ENCODE measurements at places on chromosomes 4 and X.

DNA sequence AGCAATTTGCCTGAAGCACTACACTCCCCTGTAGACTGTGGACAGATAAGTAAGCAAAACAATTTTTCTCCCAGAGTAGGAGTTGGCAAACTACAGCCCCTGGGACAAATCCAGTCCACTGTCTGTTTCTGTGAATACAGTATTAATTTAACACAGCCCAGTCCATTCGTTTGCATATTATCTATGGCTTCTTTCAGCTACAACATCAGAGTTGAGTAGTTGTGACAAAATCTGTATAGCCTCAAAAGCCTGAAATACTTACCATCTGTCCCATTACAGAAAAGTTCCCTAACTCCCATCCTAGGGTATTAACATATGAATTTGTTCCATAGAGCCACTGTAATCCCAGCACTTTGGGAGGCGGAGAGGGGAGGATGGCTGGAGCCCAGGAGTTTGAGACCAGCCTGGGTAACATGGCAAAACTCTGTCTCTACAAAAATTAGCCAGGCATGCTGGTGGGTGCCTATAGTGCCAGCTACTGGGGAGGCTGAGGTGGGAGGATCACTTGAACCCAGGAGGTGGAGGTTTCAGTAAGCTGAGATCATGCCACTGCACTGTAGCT is 53.0 kb downstream of the AMELX start:
- no peak for DNase-seq

DNA sequence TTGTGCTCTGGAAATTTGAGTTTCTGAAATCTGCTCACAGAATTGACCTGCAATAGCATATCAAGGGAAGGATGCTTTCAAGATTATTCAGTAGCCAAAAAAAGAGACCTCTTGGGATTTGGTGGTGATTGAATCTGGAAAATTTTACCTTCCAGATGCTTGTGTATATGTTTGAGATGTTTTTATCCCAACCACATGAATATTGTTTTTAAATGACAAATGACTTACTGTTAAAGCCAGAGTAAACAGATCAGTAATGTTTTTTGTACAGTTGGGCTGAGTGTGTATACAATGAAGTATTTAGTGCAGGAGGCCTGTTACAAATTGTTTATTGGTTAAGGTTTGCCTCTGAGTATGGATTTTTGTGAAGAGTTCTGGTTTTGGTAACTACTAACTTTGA is 126.5 kb downstream of the CBR4 start:
- DNase-seq, result no peak

DNA sequence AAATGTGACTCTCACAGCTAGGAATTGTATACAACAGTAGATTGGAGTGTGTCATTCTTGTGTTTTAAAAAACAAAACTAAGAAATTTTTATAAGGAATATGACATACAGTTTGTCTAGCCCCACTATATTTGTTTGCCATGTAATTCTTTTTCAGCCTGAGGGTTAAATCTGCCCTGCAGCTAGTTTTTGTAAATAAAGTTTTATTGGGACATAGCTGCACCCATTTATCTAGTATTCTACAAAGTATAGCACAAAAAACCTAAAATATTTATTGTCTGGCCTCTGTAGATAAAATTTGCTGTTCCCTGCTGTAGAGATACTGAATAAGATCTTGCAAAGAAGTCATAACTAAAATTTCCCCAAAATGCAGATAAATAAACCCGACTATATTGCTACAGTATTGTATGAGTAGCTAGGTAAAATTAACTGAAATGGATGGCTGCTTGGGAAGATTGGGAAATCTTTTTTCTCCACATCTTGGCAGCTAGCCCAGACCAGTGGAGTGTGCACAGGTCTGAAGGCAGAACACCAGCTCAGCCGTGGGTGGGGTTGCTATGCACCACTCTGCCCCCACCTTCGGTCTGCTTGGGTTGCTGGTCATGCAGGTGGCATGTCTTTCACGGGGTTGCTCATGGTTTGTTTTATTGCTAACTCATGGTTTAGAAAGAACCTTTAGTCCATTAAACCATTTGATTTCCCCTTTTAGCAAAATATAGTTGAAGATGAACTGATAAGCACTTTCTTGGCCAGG is 127.9 kb downstream of the KLHL8 start:
- DNase-seq, result no peak

- no peak for DNase-seq
Observed at GRCh38 chr4:133981327-133981726, 220.3 kb downstream of the PABPC4L start.

DNA sequence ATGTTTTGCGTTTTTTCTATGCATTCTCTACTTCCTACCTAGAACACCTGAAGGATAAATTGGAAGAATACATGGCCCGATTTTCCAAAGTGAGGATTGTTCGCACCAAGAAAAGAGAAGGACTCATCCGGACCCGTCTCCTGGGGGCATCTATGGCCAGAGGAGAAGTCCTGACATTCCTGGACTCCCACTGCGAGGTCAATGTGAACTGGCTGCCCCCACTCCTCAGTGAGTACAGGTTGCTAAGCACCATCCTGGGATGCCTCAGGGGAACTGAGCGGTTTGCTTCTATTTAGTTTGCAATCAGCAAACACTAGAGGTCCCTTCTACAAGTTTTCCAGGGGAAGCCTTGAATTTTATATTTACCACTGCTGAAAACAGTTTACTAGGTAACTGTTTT is 359.3 kb upstream of the GALNT7 start:
- DNase-seq, result no peak

DNA sequence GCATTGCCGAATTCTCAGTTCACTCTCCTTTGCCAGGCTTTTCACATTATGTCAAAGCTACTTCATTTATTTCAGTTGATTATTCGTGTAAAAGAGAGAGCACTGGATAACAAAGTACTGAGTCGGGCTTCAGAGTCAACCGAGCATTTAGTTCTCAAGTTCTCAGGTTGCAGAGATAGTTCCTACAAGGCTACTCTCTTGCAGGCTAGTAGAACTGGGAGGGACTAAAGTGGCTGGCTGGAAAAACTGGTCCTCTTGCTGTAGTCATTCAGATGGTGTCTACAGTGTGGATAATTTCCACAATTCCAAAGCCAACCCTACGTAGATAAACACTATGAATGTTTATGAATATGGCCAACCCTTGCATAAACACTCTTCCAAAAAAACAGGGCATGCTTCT is 4.6 kb upstream of the CCNG2 start:
- DNase-seq, result no peak
